ENCODE measurements at places on chromosomes 11 and 22.

DNA sequence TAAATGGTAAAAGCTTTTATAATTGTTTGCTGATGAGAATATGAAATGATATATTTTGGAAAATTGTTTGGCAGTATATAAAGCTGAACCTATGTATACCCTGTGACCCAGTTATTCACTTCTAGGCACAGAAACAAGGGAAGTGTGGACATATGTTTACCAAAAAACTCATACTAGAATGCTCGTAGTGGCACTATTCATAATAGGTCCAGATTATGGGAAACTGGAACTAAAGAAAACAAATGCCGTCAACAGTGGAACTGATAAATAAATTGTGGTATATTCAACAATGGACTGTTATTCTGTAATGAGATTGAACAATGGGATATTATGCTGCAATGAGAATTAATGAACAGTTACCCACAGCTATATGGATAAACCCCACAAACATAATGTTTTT is 32.8 kb downstream of the CSTPP1 start:
- no peak for DNase-seq

GRCh38 chr22:35085621-35086020 is 19.7 kb downstream of the ISX start:
- no peak for DNase-seq

- no peak for DNase-seq
These were observed 442 bp downstream of the PELI3 start for GRCh38 chr11:66467034-66467659.

- no peak for DNase-seq
These were observed 6.0 kb downstream of the CCDC157 start for GRCh38 chr22:30362651-30363281.

GRCh38 chr22:23400286-23400981 is 179.7 kb downstream of the IGLL1 start:
- DNase-seq: no peak

GRCh38 chr22:23682827-23683355 is 7.9 kb upstream of the RGL4 start:
- no peak for DNase-seq

- DNase-seq: no peak
These were observed 425.5 kb upstream of the CADM1 start for GRCh38 chr11:115929618-115930129.

- DNase-seq: no peak
These were observed 93.3 kb downstream of the RCN1 start for GRCh38 chr11:32184041-32184722.

DNA sequence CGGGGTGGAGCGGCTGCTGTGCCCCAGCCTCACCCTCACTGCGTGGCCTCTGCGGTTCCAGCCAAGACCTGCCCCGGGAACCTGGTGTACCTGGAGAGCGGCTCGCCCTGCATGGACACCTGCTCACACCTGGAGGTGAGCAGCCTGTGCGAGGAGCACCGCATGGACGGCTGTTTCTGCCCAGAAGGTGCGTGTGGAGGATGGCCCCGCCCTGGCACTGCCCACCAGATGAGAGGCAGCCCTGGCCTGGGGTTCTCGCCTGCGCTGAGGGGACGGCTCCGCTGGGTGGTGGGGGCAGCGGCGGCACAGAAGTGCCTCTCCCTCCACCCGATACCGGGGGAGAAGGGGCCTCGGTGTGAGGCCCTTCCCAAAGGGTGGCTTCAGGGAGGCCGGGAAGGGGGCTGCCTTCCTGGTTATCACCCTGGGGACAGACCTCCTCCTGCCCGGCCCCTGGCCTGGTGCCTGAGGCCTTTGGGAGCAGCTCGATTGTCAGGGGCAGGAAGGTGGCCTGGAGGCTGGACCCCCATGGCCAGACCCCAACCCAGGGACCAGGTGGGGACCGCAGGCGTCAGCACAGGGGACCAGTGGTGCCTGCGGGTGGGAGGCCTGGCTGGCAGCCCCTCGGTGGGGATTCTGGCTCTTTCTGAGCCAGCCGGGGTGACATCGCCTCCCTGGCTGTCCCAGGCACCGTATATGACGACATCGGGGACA is 7.1 kb downstream of the MUC2 start:
- DNase-seq: no peak

- DNase-seq: no peak
These were observed 68.1 kb upstream of the SLC22A12 start for GRCh38 chr11:64522843-64523380.

DNA sequence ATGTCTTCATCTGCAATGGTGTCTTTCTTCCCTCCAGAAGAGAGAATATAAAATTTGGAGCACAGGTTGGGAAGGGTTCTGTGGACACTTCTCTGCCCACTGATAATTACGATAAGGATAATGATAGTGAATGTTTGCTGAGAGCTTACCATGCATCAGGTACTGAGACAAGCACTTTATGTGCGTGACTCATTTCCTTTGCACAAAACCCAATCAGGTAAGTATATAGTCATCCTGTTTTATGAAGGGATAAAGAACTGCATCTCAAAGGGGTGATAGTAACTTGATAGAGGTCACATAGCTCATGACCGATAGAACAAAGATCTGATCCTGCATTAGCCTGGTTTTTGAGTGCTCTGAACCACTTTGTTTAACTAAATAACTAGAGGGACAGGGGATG is 9.4 kb downstream of the DRD2 start:
- DNase-seq: no peak

DNA sequence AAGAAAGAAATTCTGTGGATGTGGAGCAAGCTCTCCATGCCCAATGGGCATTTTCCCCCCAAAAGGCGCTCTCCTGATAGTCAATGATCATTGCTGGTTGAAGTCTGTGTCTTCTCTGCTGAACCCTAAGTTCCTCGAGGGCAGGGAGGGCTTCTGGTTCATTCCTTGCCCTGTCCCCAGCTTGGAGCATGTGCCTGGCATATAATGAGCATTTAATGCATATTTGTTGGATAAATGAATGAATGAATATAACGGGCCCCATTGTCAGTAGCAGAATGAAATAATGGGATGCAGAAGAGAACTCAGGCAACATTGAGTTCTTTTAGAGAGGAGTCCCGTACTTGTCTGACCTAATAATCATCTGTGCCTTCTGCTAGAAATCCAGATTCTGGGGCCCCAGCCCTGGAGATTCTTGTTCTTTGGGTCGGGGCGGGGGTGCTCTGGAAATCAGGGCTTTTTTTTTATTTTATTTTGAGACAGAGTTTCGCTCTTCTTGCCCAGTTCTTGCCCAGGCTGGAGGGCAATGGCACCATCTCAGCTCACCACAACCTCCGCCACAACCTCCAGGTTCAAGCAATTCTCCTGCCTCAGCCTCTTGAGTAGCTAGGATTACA is 64.4 kb downstream of the CD82 start:
- no peak for DNase-seq

DNA sequence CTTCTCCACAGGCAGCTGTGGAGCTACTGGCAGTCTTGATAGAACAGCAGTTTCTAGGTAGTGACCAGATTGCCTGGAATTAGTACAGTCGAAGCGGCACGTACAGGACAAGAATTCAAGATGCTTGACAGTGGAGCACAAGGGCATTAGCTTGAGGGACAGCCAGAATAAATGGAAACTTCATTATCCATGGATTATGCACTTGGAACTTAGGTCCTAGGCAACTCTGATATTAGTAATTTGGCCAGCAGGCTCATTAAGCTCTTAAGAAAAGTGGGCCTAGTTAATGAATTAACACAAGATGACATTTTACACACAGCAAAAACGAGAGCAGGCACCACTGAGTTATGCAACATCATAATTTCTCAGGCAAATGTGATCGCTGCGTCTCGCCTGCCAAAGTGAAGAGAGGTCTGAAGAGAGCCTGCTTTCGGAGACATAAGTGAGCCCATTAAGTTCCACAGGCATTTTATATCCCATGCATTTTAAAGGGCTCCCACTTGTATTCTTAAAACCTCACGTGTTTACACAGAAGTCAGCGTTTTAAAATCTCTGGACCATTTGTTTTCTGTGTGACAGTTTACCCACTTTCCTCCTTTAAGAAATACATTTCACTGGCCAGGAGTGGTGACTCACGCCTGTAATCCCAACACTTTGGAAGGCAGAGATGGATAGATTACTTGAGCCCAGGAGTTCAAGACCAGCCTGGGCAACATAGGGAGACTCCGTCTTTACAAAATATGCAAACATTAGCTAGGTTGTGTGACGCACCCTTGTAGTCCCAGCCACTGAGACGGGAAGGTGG is 66.2 kb downstream of the COMMD9 start:
- DNase-seq: no peak

- DNase-seq: no peak
These were observed 43.9 kb downstream of the PDE2A start for GRCh38 chr11:72630104-72630852.

All from nephron progenitor cell (in vitro differentiated cells).